ENCODE measurements at places on chromosomes 5 and 9.

GRCh38 chr5:74643111-74643562, 2.6 kb upstream of the ENC1 start:
- no peak for DNase-seq

GRCh38 chr5:146754621-146755020, 123.9 kb downstream of the PPP2R2B start:
- no peak for DNase-seq

DNA sequence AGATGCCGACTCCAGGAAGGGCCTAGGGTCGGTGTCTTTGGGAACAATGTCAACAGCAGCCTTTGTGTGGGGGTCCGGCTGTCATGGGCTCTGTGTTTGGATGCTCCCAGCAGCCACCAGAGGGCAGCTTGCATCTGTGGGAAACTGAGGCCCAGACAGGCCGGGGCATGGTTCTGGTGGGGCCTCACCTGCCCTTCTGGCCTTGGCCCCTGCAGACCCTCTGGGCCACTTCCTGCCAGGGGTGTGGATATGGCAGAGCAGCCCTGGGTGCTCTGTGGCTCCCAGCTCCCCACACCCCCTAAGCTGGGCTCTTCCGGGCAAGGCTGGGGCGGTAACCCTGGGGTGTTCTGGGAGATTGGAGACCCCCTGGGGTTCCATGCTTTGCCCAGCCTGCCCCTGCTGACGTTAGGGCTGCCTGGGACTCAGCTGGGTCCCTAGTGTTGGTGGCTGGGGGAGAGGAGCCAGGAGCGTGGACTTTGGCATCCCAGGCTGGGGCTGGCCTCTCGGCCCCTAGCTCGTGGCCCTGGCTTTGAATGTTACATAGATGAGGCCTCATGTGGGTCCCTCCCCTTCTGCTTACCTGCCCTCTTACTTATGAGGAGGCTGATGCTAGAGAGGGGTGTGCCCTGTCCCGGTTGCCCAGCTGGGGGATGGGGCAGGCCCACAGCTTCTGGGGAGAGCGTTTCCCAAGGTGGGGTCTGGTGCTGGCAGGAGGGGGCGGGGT, 38.3 kb downstream of the RXRA start:
- DNase-seq, result no peak

DNA sequence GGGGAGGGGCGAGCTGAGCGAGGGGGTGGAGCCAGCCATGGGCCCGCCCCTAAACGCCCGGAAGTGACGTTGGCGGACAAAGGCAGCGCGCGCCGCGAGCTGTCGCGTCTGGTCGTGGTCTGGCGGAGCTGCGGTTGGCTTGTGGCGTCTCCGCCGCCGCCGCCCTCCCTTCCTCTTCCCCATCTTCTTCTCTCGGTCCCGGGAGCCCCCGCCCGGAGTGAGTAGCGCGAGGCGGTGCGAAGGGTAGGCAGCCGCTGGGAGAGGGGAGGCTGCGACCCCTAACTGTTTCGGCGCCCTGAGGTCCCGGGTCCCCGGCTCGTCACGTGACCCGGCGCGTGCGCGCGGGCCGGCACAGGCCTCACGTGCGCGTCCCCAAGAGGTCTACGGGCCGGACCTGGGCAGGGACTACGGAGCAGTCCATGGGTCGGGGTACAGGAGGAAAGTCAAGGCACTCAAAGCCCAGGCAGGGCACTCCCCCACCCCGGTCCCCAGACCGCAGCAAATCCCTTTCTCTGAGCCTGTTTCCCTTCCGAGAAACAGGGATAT, at the start of gene NTMT1:
Gene NTMT1 (plus strand): TSS at position 85 of the 546 bp plus-strand sequence. CDS start 6,541 bp downstream, outside the sequence.
- peak; percentile 96 for DNase-seq

- DNase-seq, result no peak
Observed at GRCh38 chr5:162187371-162187770, 119.8 kb downstream of the GABRG2 start.

DNA sequence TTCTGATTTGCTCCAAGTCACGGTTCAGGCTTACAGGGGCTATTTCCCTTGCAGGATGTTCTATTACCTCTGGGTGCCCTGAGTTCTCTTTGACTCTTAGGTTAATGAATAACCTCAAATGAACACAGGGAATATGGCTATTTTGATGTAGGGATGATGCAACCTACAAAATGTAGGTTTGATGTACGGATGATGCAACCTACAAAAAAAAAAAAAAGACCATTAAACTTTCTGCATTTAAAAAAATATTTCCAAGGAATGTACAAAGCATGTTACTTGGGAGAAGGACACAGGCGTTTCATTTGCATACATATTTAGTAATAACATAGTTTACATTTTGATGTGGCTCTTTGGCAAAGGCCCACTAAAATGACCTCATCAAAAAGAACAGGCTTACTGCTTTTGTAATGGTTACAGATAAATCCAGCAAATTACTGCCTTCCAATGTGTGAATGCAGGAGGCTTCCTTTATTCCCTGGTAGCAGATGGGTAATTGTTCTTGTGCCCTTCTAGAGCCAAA, 36.3 kb downstream of the ZNF474 start:
- no peak for DNase-seq

GRCh38 chr5:76808141-76808691, 10.6 kb upstream of the F2RL1 start:
- no peak for DNase-seq

DNA sequence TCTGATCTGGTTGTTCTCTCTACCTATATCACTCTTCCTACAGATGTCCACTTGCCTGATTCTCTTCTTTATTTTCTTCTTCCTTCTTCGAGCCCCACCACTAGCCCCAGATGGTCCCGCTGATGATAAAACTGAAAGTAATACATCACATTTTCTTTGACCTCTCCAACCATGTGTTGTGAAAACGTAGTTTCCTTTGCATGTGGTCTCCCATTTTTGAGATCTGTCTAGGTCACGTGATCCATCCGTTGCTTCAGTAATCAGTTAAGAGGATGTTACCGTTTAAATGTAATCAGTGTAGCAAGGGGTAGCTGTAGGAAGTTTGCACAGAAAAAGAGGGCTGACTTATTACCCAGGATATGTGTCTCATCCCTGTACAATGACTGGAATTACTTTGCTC, 426.3 kb upstream of the TLE4 start:
- no peak for DNase-seq

DNA sequence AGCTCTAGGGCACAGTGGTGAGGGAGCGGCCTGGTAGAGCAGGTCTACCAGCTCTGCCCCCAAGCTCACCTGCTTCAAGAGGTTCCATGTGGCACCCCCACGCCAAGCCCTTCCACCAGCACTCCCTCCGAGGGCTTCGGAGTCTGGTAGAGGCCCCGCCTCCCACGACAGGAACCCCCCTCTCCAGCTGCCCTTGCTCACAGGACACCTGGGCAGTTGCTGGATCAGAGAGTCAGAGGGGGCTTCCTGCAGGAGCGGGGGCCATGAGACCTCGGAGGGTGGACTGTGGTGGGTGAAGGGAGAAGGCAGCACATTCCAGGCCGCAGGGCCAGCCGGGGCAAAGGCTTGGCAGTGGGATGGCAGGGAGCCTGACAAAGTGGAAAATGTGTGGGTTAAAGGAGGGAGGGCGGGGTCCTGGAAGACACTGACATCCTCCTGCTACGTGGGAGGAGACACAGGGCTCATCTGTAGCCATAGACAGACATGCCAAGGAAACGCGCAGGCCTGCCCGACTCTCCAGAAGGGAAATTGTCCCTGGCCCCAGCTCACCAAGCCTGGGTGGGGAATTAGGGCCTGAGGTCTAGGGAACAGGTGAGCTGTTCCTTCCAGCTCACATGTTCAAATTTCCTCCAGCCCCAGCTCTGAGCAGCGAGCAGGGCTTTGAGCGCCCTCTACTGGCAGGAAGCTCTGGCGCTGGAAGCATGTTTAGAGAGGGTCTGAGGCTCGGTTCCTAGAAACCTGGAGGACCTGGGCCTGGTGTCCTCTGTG, 74.2 kb downstream of the NTNG2 start:
- DNase-seq, result peak; percentile 85

DNA sequence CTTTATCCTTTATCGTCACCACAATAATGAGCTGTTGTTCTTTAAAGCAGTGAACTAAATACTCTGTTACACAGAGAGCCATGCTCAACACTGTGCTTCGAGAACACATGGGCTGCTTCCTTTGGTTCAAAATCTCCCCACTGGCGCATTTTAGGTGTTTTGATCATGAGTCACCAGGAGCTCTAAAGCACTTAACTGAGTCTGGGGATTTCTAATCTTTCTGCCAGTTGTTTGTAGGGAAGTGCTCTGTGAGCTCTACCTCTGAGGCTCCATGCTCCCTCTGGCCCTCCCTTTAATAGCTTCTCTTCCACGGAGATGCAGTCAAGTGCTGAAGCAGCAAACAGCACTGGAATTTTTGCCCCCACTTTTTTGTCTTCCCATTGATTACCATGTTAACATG, 17.0 kb downstream of the ERAP2 start:
- DNase-seq, result no peak

GRCh38 chr5:113192541-113192940, 215.9 kb downstream of the DCP2 start:
- no peak for DNase-seq

DNA sequence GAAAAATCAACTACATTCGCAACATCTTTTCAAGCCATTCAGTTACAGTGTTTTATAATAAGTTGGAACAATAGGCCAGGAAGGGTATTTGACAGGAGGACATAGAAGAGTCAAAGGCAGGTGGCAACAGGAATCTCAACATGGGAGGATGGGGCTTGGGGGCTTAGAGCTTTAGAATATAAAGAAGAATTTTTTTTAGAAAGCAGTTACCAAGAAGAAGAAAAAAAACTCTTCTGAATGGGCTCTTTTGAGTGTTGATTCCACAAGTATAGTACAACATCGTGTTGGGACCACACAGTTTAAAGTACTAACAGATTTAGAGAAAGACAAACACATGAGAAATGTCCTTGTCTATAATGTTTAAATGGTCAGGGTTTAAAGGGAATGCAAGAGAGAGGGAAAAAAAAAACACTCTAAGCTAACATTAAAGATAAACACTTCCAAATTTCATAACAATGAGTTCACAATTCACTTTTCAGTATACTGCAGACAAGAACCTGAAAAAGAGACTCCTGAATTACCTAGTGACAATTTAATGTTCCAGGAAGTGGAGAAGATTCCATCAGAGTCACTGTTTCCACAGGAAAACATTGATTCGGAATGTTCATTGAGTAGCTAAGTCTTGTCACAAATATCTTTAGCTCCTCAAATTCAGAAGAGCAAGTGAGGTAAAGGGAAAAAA, 282.3 kb downstream of the DEPDC1B start:
- no peak for DNase-seq

DNA sequence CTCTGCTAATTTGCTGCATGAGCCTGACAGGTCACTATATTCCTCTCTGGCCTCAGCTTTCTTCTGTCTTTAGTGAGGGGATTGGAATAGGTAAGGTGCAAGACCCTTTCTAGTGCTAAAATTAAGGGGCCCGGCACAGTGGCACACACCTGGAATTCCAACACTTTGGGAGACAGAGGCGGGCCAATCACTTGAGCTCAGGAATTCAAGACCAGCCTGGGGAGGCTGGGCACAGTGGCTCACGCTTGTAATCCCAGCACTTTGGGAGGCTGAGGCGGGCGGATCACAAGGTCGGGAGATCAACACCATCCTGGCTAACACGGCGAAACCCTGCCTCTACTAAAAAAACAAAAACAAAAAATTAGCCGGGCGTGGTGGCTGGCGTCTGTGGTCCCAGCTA, 37.2 kb downstream of the EGR1 start:
- no peak for DNase-seq

DNA sequence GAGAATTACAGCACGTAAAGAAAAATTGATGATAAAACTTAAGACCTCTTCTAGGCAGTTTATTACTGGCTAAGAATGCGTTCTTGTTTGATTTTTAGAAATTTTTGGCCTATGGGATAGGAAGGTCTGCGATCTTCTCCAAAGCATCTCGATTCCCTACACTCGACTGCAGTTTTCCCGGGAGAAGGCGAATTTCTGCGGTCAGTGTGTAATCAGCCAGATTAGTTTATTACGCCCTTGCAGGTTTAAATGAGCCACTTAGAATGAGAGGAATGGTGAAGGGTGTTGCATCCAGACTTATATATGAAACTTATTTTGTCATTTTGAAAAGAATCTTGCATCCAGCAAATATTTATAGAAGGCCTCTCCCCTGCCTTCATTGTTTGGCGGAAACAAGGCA, 1.2 kb downstream of the MTAP start:
- DNase-seq, result no peak

- no peak for DNase-seq
Observed at GRCh38 chr5:147727200-147727599, 55.3 kb downstream of the JAKMIP2 start.

DNA sequence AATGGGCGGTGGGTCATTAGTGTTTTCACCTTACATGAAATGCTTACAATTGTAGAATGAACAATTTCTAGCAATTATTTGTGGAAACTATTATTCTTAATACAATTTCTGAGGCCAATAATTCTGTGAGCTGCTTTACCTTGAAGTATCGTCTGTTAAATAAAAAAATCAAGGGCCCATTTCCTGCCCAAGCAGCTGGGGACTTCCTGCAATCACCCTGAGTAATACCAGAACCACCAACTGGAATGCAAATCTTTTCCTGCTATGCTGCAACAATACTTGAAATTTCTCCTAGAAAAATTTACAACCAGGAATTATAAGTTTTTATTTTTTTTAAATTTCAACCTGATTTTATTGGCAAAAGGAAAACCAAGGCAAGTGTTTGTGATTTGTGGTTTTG, 52.6 kb downstream of the ADAMTS16 start:
- DNase-seq, result no peak

Measured in B cell (primary cell).